NCI-H187 (cell line): ENCODE measurements at places on chromosomes 16 and 17.
A peak's percentile ranks its signal among the peaks of the same experiment; 100 is the strongest.

DNA sequence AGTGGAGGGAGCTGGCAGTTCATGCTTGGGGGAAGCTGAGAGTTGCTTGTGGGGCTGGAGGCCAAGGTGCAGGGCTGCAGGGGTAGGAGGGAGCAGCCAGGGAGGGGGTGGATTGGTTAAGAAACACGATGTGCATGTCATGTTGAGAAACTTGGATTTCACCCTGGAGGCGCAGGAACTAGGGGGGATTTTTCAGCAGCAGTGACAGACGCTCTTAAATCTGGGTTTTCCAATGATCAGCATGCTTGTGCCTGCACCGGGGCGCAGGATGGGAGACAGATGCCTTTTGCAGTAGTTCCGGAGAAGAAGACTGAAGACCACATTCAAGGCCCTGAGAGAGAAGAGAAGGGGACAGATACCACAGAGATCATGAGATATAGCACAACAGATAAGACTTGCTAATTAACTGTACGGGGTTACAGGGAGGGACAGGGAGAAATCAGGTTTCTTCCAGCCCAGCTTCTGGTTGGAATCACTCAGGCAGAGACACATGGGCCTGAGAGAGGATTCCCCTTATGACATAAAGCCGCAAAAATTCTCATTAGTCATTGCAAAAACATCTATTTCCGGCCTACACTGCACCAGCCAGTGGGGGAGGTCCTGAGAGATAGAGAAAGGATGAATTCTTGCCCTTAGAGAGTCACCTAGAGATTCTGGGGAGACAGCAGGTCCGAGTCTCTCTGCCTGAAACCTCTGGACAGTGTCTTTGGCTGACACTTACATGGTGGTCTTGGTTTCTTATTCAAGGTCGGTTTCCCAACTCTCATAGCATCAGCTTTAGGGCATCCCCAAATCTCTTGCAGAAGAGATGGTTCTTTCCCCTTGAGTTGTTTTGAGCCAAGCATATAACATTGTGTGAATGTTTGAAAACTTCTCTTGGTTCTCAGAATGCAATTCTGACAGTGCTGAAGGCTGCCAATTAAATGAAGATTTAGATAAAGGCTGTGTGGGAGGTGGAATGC is 27.1 kb downstream of the CDH13 start:
- no peak for DNase-seq

DNA sequence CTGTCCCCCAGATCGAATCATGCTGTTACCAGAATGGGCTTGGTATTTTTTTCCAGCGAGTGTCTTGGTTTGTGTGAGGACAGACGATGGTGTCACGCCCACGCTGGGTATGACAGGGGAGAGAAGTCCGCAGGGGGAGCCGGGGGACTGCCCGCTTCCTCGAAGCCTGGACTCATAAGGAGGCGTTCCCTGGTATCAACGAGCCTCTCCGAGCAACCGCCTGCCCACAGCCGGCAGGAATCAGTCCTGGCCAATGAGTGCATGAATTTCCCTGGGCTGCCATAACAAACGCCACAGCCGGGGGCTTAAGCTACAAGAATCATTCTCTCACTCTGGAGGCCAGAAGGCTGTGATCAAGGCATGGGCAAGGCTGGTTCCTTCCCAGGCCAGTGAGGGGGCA is 26.1 kb upstream of the JPH3 start:
- no peak for DNase-seq

GRCh38 chr17:9987779-9988585 is 82.9 kb upstream of the RCVRN start:
- DNase-seq = no peak

DNA sequence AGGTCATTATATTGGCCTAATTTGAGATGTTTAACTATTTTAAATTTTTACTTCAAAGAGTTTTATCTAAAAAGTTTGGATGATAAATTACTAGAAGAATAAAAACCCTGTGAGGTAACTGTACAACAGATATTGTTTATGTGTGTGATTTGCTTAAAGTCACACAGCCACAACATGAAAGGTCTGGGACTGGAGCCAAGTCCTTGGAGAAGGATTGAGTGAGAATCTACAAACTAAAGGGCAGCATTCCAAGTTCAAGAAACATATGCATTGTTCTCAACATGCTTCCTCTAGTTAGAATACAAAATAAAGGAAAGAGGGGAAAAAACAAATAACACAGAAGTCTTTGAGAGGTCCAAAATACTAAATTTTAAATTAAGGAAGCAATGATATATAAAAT is 131.5 kb upstream of the MON1B start:
- no peak for DNase-seq

GRCh38 chr17:8580952-8581658 is 49.4 kb downstream of the MYH10 start:
- no peak for DNase-seq

DNA sequence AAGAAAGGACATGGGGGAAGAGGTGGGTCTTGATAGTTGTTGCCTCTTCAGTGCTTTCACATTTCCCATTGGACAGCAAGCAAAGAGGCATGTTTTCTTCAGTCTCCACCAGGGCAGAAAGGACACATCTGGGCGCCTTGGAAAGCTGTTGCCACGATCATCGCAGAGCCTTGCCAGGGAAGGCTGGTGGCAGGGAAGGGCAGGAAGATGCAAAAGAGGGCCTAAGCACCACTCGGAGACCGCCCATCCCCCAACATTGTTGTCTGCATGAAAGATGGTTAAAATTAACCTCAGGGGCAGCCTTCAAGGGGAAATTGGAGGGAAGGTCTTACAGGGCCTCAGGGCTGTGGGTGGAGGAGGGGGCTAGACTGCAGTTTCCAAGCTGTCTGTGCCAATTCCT is 114.2 kb downstream of the SOX9 start:
- DNase-seq = no peak

- no peak for DNase-seq
These were observed 1.2 kb downstream of the GNA13 start for GRCh38 chr17:65055280-65055707.

DNA sequence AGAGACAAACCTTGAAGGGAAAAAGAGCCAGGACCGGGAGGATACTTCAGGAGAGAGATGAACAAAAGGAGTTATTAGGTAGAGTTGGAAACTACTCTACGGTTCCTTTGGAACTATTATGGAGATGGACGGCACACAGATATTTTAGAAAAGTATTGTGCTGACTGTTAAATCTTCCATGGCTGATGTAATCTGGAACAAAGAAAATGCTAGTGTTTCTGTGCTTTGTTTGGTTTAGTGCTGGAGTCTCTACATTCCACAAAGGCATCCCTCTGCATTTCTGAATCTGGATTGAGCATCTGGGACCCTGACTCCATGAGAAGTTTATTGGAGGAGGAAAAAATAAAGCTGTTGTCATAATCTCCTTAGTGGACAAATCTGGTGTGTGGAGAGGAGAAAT is 57.2 kb downstream of the RPGRIP1L start:
- DNase-seq = no peak

DNA sequence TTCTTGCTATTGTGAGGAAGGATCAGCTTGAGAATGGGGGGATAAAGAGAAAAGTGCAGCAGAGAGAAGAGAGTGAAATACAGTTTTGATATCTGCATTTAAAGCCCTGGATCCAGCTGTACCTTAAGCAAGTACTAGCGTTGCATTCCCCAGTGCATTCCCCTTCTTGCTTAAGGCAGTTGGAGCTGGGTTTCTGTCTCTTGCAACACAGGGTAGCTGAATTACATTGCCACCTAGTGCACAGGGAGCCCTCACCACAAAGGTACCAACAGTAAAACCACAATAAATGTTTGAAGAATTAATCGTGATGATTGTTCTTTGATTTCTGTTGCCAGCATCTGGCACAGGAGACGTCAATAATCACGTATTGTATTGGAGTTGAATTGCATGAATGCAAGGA is 588.7 kb downstream of the RBFOX1 start:
- DNase-seq = no peak

DNA sequence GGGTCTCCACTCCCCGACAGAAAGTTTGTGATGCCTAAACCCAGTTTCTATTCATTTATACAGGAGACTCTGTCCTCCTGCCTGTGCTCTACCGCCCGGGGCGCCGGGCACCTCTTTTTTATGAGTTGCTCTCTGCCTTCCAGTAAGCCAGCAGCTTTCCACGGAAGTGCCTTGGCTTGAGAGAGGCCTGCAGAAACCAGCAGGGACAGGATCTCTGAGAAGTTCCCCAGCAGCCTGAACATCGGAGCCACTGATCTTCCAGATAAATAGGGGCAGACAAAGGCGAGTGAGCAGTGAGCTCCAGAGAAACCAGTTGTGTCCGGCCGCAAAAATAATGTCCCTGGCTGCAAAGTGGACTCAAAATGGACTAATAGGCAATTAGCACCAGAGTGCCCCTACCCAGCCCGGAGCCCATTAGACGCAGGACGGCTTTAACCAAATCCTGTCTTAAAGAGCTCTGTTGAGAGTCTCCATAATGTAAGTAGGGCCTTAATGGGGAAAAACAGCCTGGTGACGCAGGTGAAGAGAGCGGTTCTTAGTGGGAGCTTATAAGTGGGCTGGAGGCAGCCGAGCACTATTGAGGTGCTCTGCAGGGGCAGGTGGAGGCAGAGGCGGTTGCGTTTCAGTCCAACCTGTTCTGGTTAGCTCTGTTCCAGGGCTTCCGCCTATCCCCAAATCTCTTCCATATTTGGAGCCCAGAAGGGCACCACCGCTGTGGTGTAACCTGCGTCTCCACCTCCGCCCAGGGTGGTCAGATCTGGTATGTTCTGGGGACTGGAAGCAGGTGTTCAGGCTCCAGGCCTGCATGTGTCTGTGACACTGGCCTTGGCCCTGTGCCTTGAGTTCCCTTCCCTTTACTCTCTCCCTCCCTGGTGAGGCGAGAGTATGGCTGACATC is 74.1 kb downstream of the NT5M start:
- peak; percentile 9 for DNase-seq

DNA sequence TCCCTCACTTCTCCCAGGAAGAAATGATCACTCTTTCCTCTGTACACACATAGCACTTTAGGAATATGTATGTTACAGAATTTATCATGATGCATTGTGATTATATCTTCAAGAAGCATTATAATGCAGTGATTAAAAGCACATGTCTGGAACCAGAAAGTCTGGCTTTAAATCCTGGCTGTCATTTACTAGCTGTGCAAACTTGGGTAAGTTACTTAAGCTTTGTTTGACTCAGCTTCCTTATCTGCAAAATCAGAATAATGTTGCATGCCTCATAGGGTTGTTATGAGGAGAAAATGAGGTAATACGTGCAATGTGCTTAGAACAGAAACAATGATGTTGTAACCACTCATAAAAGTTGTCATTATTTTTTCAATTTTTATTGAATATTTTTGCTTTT is 156.3 kb upstream of the ZKSCAN2 start:
- DNase-seq = no peak

- DNase-seq = no peak
These were observed 110.2 kb upstream of the CACNG5 start for GRCh38 chr17:66724581-66725341.

GRCh38 chr17:47603830-47604597 is 45.7 kb upstream of the KPNB1 start:
- no peak for DNase-seq

DNA sequence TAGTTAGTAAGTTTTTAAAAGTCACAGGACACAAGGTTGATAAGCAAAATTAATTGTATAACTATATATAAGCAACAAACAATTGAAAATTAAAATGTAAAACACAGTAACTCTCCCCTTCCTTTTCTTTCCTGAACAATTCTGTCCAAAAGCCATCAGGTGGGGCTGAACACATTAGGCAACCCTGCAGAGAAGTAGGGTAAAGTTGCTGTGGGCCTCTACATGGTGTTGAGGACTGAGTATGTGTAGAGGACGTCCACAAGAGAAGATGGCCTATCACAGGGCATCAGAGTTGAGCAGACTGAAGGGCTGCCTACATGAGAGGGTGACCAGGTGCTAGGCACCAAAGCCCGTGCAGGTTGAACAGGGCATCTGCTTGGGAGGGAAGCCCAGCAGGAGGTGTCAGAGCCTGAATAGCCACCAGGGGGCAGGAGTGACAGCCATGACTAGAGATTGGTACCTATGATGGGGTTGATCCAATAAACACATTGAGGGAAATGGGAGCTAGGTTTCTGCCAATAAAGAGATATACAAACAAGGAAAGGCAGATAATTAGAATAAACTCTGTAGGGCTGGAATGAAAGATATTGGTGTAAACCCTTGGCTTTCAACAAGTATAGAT is 415.1 kb downstream of the NPIPA8 start:
- DNase-seq = no peak

GRCh38 chr17:73341350-73342049 is 29.7 kb upstream of the CDC42EP4 start:
- no peak for DNase-seq

- DNase-seq = no peak
These were observed 134.2 kb downstream of the MGAT5B start for GRCh38 chr17:77002103-77003045.

DNA sequence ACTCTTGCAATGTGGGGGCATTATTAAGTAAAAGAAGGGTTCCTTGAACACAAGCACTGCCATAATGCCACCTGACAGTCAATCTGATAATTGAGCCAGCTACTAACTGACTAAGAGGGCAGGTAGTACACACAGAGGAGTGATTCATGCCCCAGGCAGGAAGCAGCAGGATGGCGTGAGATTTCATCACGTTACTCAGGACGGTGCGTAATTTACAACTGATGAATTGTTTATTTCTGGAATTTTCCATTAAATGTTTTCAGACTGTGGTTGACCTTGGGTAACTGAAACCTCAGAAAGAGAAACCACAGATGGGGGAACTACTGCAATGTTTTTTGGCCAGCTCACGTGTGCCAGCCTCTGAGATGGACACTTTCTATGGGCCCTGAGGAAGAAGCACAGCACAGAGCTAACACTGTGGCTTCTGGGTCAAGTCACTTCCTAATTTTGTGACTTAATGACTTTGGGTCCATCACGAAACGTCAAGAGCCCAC is 46.7 kb downstream of the C17orf67 start:
- DNase-seq = no peak

GRCh38 chr16:88723507-88723887 is 17.2 kb downstream of the CTU2 start:
- DNase-seq = no peak

- no peak for DNase-seq
These were observed 1.2 kb upstream of the CYB5B start for GRCh38 chr16:69423189-69423588.

DNA sequence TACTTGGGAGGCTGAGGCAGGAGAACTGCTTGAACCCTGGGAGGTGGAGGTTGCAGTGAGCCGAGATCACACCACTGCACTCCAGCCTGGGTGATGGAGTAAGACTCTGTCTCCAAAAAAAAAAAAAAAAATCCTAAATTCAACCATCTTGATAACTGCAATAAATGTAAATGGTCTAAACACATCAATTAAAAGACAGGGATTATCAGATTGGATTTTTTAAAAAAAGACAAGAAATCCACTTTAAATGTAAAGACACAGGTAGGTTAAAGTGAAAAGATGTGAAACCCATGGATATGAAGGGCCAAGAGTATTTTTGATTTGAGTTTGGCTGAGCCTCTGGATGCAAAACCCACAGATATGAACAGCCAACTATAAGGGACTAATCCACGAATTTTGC is 64.2 kb upstream of the ATP2A3 start:
- DNase-seq = no peak

DNA sequence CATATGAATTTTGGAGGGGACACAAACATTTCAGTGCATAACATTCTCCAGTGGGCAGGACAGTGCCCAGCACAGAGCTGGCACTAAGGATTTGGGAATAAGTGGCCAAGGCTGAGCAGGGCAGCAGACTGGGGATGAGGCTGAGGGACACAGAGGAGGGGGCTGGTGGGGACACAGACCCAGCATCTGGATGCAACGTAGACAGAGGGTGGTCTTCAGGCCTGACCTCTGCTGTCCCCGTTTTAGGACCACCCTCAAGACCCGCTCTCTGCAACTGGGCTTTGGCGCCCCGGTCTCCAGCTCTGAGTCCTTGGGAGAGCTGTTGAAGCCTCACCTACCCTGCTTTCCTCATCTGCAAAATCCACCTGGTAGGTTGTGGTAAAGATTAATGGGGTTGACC is 3.3 kb upstream of the PRSS33 start:
- DNase-seq = no peak
